ENCODE measurements at places on chromosomes 2 and 18.

GRCh38 chr2:127134833-127135830 lies 28.2 kb upstream of the BIN1 start:
- DNase-seq: no peak

DNA sequence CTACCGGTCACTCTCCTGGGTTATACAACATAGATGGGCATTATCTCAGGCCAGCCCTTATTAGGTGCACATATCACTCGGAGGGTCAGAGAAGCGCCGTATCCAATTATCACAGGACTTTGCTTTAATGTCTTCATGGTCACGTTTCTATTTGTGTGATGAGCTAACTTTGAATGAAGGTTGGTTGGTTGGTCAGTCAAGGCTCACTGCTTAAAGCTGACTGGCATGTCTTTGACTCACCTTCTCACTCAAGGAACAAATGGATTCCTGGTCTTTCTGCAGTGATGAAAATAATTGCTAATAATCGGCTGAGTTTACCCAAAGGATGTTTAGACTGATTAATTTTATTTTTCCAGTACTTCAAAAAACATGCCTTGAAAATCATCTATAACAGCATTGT lies 39.7 kb downstream of the COLEC12 start:
- no peak for DNase-seq

DNA sequence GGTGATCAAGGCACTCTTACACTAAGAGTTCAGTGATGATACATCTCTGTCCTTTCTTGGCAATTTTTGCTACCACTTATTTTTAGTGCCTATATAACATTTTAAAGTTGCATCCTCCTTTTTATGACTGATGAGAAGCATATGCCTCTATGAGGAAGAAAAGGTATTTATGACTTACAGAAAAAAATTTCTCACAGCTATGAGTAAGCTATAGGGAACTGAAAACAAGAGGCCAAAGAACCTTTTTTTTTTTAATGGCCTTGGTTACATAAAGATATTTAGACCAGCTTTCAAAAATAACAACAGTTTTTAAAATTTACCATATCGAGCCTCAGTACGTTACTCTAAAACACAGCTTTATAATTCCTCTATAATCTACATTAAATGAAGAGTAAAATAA lies 21.3 kb downstream of the MBD5 start:
- DNase-seq: no peak

DNA sequence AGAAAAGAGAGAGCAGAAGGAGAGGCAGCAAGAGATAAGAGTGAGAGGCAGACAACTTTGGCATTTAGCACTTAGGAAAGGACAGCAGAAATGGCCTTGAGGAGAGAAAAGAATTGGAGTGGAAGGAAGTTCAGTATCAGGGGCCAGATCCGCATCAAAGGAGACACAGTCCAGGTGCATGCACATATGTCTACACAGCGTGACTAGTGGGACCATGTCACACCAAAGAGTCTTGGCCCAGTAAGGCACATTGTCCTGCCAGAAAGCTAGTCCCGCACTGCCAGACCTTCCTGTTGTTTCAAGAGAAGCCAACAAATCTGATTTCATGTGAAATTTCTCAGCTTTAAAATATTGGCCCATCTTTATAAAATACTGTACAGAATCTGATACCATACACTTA lies 8.5 kb upstream of the STK39 start:
- no peak for DNase-seq

GRCh38 chr2:230358305-230358704 lies 31.3 kb downstream of the SP140L start:
- no peak for DNase-seq

DNA sequence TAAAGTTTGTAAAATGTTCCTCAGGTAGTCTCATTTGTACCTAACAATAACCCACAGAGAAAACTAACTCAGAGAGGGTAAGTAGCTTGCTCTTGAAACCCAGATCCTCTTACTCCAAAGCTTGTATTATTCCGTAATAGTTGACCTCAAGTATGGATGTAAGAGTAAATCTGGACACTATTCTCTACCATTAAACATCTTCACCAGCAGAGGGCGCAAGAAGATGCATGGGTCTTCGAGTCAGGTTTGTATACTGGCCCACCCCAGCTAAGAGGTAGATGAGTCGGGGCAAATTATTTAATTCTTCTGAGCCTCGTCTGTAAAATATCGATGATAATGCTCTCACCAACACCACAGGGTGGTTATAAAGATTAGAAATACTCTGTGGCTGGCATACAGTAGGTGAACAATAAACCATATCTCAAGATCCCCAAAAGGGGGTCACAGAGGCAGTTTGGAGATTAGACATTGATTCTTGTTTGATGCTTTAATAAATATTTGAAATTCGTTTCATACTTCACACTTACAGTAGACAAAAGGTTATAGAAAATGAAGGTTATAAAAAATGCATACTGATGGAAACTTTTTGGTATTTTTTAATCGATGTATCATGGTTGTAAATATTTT lies 3.5 kb upstream of the CABLES1 start:
- peak; percentile 45 for DNase-seq

DNA sequence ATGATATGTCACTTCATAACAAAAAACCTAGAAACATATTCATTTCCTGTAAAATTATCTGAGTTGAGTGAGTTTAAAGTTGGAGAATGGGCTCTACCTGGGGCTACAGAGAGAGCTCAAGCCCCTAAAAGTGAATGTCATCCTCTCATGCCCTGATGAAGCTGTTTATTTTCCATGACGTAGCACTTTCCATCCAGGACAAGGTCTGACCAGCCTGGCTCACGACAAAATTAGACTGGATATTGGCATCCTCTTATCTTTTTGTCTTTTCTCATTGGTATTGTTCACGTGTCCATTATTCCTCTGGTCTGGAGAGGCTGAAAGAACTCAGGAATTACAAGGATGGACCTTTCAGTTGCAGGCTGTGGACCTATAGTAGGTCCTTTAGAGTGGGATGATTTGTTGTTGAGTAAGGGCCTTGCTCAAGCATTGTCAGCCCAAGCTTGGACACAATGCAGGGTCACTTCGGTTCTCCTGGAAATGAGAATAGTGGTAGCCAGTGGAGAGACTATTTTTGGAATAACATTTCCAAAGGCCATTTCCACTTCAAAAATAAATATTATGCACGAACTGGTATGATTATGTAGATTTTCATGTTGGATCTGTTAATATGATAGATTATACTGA lies 24.4 kb upstream of the TDRD15 start:
- DNase-seq: no peak

DNA sequence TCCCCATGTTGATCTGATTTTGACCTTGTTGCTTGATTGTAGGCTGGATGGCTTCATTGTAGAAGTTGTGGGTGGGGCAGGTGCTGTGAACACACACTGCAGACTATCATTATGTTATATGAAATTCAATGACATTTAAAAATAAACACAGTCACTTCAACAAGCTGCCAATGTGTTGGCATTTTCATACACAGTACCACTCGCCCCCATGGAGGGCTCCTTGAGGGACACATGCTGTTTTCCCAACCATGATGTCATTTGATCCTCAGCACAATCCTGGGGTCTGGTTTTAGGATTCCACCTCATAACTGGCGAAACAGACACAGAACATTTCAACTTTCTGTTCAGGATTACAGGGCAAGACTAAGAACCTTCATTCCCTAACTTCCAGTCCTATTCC lies 86.9 kb downstream of the ZCCHC2 start:
- DNase-seq: no peak

GRCh38 chr2:240713071-240713927 lies 21.6 kb downstream of the AQP12A start:
- no peak for DNase-seq

DNA sequence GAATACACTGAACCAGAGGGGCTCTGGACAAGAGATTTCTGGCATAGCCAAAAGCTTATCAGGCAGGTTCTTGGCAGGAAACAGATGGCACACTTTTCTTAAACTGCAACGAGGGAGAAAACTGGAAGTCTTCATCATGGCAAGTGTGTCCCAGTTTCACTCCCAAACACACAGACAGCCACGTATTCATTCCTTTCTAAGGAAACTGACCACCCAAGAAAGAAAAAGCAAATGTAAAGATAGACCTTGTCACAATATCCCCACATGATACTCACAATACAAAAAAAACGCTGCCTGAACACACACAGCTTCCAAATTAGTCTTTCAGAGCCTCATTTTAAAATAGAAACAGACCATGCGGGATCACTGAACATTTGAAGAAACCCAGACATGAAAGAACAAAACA lies 40.6 kb upstream of the RTTN start:
- no peak for DNase-seq

DNA sequence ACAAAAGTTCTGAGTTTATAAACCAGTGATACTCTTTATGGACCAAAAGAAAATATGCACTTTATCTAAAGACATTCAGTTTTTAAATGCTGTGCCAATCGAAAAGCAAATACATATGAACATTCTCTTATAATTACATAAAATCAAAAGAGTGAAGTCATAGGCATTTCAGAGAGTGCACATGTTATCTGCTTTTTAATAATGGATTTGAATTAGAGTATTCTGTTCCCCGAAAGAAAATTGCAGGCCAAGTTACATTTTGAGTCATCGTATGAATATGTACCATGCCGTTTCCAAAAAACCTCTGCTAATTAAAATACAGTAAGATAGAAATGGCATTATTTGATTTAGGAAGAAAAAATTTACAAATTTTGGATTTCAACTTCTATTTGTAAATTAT lies 565.7 kb downstream of the ZEB2 start:
- DNase-seq: no peak

DNA sequence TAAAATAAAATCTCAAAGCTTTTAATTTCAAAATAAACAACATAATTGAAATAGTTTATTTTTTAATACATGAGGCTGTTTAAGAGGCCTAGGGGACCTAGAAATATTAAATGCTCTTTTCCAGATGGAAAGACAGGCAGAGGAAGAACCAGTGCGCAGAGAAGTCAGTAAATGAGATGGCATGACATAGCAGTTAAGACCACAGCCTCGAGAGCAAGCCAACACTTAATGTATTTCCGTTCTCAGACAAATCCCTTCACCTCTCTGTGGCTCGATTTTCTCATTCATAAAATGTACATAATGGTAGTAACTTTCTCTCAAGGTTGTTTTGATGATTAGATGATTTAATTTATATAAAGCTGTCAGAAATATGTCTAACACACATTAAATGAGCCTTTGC lies 405.1 kb upstream of the CWC22 start:
- no peak for DNase-seq

DNA sequence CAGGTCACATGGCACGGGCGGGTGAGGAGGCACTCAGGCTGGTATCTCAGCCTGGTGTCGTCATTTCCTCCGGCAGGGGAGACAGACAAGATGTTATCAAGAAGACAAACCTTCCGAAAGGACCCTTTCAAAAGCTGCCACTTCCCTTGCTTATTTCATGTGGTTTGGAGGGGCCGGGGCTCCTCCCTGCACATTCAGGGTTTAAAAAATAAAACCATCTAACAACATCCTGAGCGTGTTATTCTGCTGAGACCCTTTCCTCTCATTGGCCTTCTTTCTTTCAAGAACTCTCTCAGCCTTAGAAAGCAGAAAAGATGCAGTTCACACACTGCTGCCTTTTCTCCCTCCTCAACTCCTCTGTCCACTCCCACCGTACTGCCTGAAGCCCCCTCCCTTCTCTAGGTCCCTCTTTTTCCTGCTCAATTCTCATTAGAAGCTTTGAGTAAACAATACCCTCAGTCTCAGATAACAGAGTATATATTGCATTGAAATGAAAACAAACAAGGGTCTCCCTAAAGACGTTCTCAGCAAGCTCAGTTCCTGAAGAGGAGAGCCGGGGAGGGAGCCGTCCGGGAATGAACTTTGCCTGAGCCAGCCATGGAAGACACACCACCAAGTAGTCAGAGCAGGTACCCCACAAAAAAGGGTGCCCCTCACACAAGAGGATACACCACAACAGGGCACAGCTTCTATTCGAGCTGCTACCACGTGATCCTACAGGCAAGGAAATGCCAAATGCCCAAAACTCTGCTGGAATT lies 9.7 kb downstream of the SMAD7 start:
- peak; percentile 65 for DNase-seq
